ENCODE measurements at places on chromosomes 3 and 15.

DNA sequence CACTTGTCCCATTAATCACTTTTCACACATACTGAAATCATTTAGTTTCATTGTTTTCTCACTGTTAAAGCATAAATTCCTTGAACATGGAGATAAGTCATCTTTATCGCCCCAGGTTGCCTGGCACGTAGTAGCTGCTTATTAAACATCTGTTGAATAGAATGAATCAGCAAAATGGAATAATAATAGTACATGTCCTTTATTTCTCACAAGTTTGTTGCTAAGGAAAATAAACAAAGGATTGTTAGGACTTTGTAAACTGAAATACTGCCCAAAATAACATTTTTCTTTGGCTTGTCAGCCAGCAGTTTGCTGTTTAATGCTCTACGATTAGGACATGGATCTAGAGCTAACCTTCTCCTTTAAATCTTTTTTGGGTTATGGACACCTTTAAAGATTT lies 17.9 kb downstream of the SLC35A5 start:
- DNase-seq, result no peak

DNA sequence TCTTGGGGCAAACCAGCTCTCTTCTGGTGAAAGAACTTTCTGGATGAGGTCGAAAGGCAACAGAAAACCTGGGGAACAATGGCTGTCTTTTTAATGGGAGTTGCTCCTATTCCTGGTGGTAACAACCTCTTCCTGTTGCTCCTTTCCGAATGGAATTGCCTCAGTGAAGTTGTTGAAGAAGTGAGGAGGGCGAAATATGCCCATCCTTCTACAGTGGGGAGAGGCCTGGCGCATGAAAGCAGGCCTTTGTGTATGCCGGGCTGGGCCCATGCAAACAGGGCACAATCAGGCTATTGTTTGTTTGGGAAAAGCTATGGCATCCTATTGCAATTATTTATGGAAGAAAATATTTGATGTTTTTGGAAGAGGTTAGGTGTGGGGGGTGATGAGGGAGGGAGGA lies 166.9 kb downstream of the IGF1R start:
- no peak for DNase-seq

DNA sequence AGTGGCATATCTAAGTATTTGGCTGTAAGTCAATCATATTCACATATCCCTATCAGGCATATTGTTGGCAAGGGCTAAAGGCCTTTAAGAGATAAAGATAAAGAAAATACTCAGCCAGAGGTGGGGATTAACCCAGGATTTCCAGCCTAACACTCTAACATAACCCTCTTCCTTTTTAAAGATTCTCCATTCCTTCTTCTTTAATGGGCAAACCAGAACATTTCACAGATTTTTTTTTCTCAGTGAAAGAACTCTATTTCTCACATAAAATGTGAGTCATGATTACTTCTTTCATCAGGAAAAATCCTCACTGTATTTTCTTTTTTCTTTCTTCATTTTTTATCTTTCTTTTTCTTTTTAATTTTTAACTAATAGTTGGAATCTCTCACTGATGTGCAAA lies 200.4 kb downstream of the NR1D2 start:
- DNase-seq, result no peak

DNA sequence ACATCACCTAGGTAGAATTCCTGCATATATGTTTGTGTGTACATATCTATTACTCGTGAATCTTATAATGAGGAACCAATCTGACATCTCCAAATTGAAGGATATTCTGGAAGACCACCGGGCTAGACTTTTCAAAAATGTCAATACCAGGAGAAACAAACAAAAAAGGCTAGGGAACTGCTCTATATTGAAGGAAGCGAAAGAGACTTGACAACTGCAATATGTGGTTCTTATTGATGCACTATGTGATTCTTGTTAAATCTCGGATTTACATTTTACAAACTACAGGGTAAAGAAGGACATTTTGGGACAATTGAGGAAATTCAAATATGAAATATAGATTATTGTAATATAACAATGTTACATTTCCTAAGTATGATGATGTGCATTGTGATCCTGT lies 137.5 kb upstream of the CCDC54 start:
- no peak for DNase-seq

- DNase-seq, result no peak
Observed at GRCh38 chr3:66816090-66816761, 181.9 kb upstream of the KBTBD8 start.

- no peak for DNase-seq
Observed at GRCh38 chr3:67278015-67278618, 280.0 kb downstream of the KBTBD8 start.

GRCh38 chr3:5699811-5700210 lies 512.3 kb downstream of the EDEM1 start:
- DNase-seq, result no peak

- DNase-seq, result no peak
Observed at GRCh38 chr3:149215515-149215914, 6.1 kb downstream of the CP start.

DNA sequence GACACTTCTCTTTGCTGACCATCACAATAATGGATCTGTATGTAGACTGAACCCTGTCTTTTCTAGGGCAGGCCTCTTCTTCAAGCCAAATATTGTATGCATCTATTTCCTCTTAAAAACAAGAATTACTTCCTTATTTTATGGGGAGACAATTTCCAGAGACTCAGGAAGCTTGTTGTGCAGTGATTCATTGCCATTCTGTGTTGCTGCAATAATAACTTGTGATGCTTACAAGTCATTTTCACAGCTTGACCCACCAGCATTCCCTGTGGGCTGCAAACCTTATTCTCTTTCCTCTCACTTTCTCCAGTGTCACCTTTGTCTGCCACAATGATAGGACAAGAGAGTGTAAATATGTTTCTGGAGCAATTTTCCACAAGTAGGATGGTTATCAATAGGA lies 276.7 kb upstream of the SGO1 start:
- no peak for DNase-seq

DNA sequence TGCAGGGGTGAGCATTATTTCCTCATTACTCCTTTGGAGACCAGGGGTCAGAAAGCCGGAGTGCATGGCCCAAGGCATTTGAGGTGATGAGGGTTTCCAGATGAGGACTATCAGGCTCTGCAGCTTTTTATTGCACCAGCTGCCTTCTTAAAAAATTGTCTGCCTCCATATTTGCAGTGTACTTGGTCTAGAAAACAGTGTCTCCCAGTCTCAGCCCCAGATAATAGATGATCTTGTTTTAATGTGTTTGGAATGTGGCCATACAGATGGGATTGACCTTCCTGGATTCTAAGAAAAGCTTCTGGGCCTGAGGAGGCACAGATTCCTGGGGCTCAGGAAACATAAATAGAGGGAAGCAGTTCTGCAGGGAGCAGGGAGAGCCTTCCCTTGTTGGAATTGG lies 123.3 kb downstream of the GABRG3 start:
- DNase-seq, result no peak

DNA sequence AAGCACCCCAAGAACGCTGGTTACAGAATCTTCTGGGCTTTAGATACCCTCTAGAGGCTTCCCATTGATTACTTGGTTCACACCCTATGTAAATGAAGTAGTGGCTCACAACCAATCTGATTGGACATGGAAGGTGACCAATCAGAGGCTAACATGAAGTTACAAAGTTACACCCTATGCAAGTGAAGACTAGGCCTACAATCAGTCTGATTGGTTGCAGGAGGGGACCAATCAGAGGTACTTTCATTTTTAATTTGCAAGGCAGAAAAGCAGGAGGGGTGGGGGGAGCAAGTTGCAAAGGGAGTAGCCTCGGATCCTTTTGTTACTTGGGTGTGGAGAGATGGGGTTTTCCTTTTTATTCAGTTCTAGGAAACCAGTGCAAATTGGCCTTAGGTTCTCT lies 11.1 kb upstream of the RTP2 start:
- no peak for DNase-seq

- DNase-seq, result no peak
Observed at GRCh38 chr15:72146934-72147333, 28.7 kb downstream of the SENP8 start.

GRCh38 chr3:8712908-8713255 lies 20.7 kb upstream of the CAV3 start:
- DNase-seq, result no peak

DNA sequence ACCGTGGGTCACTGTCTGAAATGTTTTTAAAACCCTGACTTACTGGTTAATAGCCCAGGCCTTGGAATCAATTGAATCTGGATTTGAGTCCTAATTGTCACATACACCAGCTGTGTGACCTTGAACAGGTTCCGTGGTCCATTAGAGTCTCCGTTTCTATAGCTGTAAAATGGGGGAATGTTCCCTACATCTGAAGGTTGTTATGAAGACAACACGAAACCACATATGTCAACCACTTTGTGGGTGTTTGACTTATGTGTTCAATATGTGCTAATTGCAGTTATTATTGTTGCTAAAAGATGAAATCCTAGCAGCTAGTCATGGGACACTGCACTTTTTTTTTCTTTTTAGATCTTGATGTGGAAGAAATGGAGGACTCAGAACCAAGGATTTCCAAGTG lies 35.3 kb downstream of the ZBTB38 start:
- DNase-seq, result no peak

- no peak for DNase-seq
Observed at GRCh38 chr3:124699051-124699450, 31.2 kb upstream of the UMPS start.

DNA sequence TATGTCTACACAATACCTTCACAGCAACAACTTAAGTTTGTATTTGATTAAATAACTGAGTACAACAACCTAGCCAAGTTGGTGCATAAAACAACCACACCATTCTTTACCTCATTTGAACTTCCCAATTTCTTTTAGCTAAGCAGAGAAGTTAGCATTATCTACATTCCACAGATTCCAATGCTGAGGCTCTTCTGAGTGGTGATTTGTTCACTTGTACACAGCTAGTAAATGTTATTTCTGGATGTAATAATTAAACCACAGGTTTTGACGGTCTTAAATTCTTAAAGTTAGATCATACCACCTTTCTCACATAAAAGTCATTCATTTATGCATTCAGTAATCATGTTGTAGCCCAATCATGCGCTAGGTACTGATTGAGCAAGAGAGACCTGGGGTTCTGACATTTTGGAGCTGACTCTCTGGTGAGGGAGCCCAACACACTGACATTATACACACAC lies 102.5 kb downstream of the SST start:
- DNase-seq, result no peak

DNA sequence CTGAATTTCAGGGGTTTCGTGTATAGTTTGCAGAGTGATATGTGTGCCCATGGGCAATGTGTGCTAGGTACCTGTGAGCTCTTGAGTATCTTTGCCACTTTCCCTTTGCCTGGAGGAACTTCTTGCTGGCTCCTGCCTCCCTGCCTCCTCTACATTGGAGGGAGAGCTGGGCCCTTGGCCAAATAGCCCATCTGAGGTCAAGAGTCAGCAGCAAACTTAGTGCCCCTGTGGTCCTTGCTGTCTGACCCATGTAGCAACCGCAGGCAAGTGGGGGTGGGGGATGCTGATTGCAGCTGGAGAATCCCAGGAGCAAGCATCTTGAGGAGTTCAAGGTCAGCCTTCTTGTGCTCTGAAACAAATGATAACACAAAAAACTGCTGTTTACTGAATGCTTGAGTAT lies 5.4 kb upstream of the TBC1D21 start:
- DNase-seq, result no peak

DNA sequence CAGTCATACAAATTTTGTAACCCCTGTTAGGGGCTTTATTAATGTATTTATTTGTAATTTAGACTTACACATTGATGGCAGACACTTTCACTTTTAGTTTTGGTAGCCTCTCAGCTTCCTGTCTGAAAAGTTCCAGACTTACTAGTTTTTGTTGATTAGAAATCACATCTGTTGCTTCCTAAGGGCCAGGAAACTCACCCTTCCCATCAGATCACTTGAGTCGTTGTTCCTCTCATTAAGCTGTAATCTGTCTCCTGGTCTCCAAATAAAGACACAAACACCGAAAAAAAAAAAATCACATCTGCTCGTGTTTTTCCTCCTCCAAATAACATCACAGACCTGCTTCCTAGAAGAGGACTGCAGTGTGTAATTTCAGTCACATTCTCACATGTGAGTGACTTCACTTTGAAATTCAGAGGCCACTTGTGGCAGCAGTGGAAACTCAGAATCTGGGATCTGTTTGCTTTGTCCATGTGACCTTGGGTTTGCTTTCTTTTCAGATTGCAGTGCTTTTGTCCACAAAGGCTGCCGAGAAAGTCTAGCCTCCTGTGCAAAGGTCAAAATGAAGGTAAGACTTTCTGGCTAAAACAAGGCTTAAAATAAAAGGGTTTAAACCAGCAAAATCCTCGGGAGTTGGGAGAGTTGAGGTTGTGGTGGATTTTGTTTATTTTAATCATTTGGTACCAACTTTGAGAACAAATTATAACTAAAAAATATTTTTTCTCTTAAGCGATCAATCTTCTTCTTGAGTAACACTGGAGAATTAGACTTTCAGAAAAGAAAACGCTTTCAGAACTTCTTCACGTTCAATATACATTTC lies 87.0 kb downstream of the KLHL25 start:
- DNase-seq, result no peak

- no peak for DNase-seq
Observed at GRCh38 chr15:70049701-70050301, 47.9 kb downstream of the TLE3 start.

GRCh38 chr3:172649987-172650386 lies 60.9 kb downstream of the NCEH1 start:
- no peak for DNase-seq

- DNase-seq, result no peak
Observed at GRCh38 chr15:73156431-73157191, 104.3 kb downstream of the NEO1 start.

- no peak for DNase-seq
Observed at GRCh38 chr3:73453666-73454065, 171.1 kb downstream of the PDZRN3 start.

DNA sequence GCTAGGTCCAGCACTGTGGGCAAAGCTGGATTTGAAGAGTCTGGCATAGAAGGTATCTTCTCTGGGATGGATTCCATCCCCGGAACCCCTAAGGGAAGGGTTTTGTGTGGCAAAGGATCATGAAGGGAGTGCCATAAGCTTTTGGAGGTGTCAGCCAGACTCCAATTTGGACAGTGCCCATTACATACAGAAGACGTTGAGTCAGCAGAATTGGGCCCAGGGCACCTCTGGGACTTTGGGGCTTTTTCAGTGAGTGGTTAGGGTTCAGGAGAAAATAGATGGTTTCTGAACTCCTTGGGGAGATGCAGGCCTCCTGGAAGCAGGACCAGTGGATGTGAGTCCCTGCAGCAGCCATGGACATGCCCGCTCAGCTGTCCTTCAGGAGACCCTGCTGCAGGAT lies 34.6 kb upstream of the XCR1 start:
- DNase-seq, result no peak

GRCh38 chr3:67601919-67602608 lies 52.3 kb downstream of the SUCLG2 start:
- DNase-seq, result no peak

GRCh38 chr3:188948281-188948996 lies 223.3 kb upstream of the TPRG1 start:
- no peak for DNase-seq
